ENCODE measurements at places on chromosomes 7 and 10.

- DNase-seq: no peak
These were observed 18.1 kb upstream of the CAMK2G start for GRCh38 chr10:73892310-73893030.

DNA sequence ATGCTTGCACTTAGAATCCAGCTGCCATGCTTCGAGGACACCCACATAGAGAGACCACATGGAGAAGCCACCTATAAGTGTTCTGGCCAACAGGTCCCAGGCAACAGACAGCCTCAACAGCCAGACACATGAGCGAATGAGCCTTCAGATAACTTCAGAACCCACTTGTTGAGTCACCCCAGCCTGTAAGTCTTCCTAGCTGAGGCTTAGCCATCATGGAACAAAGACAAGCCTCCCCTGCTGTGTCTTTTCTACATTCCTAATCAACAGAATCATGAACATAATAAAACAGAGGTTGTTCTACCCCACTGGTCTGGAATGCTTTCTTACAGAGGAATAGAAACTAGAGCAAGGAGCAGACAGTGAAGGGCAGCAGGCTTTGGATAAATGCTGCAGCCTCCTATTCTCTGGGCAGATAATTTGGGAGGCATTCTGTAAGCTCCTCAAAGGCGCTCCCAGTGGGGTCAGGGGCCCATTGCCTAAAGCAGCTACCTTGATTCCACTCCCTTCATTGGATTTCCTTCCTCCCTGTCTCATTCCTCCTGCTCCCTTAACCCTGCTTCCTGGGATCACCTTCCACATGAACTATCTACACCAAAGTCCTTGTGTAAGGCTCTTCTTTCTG is 4.6 kb downstream of the TLL2 start:
- DNase-seq: no peak

- no peak for DNase-seq
These were observed 123.6 kb downstream of the EXOC4 start for GRCh38 chr7:133376514-133376913.

- DNase-seq: no peak
These were observed 132.9 kb downstream of the MBL2 start for GRCh38 chr10:52639652-52640051.

DNA sequence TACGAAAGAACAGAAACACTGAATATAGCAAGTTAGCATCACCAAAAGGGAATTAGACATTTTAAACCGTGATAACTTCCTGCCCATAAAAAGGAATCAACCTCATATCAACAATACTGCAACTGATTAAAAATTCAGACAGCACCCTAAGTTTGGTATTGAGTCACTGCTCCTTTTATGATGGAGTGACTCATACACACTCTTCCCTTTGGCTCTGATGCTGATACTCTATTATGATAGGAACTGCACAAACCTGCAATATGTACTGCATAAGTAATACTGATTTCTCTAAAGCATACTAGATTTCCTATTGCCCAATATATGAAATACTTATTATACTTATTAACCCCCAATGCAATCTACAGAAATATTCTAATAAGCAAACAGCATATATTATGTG is 118.7 kb downstream of the PARD3 start:
- DNase-seq: no peak

DNA sequence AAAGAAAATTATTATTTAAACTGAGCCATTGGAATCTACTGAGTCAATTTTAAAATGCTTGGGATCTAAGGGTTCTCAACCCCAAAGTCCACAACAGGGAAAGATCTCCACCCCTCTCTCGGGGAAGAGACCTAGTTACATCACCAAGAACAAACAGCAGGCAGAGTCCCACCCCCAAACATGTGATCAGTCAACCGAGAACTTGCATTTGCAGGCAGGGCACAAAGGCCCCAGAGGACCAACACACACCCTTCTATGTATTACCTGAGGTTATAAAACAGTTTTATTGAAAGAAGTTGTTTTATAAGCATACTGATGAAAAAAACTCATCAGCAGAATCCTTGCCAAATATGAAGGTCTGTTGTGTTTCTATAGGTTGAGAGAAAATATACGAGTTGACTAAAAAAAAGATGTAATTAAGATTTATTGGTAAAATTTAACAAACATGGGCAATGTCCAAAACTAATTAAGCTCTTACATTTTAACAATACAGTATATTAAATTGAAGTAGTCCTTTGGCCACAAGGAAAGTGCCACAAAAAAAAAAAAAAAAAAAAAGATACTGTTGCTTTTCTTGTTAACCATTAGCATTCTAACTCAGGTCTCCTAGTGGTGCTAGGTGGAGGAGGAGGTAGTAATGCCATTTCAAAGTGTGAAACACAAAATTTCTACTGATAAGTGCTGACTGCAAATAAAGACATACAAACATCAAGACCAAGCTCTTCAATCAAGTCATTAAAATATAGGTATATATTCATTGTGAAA is 975 bp upstream of the USP54 start:
- no peak for DNase-seq

DNA sequence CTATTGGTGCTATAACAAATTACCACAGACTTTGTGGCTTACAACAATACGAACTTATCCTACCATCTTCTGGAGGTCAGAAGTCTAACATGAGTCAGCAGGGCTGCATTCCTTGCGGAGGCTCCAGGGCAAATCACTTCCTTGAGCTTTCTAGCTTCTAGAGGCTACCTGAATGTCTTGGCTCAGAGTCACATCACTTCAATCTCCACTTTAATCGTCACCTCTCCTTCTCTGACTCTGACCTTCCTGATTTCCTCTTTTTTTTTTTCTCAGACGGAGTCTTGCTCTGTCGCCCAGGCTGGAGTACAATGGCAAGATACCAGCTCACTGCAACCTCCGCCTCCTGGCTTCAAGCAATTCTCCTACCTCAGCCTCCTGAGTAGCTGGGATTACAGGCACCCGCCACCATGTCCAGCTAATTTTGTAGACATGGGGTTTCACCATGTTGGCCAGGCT is 44.6 kb upstream of the ANAPC16 start:
- DNase-seq: no peak

DNA sequence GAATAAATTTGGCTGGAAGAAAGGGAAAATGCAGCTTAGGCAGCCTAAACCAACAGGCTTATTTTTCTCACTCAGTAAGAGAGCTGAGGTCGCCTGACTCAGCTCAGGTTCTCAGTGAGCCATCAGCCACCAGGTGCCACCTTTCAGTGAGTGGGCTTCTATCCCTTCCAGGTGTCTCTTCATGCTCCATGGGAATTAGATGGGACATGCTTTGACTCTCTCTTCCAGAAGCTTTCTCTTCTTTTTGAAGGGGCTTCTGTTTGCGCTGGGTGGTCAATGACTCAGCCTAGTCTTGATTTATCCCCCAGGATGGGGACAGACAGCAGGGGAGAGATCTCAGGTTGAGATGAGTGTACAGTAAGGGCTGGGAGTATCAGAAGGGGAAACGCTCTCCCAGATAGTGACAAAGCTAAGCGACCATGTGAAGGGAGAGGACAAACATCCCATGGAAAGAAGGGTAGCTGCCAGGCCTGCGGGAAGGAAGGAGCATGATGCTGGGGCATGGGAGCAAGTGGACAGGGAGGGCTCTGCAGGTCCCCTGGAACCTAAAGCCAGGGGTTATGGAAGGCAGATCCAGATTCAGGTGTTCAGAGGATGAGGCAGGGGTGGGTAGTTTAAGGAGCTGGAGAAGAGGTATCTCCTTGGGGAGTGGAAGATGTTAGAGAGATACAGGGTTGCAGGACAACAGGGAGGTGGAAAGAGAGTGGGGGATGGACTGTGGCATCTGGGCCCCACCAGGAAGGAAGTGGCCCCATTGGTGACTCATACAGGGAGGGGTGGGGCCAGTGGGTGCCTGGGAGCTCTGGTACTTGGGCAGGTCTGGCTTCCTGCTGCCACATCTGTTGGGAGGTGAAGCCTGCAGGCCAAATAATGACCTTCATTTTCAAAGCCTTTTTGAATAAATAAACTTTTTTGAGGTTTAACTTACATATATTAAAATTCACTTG is 32.5 kb downstream of the OGDH start:
- DNase-seq: peak; percentile 72

GRCh38 chr10:72850861-72851260 is 42.7 kb upstream of the OIT3 start:
- no peak for DNase-seq

- no peak for DNase-seq
These were observed 173.5 kb downstream of the SEMA3E start for GRCh38 chr7:83475420-83475819.

DNA sequence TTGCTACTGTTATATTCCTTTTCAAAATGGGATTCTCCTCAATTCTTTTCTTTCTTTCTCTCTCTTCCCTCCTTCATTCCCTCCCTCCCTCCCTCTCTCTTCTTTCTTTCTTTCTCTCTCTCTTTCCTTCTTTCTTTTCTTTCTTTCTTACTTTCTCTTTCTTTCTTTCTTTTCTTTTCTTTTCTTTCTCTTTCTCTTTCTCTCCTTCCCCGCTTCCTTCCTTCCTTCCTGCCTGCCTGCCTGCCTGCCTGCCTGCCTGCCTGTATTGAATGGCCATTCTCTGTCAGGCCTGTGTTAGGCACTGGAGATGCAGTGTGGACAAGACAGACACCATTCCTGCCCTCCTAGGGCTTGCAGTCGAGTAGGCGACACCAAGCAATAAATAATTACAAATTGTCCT is 11.5 kb downstream of the CNNM1 start:
- DNase-seq: no peak

DNA sequence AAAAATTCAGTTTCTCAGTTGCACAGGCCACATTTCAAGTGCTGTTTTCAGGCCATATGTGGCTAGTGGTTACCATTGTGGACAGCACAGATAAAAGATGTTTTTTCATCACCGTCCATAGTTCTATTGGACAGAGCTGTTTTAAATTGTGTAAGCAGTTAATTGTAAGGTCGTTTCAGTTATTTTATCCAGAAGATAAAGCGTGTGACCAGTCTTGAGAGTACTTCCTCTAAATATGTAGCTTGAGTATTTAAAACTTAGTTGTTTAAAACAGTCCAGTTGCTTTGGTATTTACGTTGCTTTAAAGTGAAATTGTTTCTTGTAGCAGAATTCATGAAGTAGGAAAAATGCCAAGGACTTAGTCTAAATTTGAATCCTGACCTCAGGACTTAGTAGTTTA is 66.9 kb downstream of the ZNRF2 start:
- no peak for DNase-seq

GRCh38 chr7:73555411-73555982 is 2.0 kb downstream of the BCL7B start:
- no peak for DNase-seq

GRCh38 chr7:32957326-32958045 is at the start of gene FKBP9:
FKBP9 (plus strand) TSS chr7:32957440; CDS start chr7:32957574, 134 bp downstream.
- DNase-seq: no peak

- DNase-seq: no peak
These were observed 70.0 kb upstream of the SFMBT2 start for GRCh38 chr10:7480742-7481367.

DNA sequence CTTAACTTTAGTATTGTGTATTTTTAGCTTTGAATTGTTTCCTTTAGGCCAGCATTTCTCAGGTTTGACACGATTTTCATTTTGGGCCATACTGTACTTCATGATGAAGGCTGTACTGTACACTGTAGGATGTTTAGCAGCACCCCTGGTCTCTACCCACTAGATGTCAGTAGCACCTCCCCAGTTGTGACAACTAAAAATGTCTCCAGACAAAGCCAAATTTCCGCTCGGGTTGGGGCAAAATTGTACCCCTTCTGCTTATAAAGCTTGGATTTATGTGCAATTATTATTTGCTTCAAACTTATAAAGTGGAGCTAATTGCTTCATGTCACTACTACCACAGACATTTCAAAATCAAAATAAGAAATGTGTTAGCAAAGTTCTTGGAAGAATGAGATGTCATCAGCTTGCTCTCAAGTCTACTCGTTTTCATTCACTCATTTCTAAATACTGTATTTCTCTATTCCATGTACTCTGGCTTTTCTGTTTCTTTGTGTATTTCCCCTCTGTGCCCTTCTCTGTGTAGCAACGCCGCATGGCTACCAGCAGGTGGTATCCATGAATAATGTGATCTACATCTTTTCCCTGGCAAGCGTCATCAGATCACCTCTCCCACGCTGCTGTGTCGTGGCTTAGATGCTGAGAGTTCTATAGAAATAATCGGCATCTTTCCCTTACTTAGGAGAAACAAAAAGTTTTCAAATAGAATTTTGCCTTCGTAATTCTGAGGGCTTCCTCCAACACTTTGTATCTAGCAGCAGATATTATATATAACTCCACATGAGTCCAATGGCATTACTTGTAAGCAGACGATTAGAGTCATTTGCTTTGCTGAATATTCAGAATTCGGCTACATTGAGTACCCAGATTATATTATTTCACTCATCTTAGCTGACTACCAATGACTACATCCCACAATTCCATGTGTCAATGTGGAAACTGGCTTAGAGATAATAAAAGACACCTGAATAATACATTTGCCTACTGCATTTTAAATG is 47.8 kb upstream of the CALCR start:
- no peak for DNase-seq

DNA sequence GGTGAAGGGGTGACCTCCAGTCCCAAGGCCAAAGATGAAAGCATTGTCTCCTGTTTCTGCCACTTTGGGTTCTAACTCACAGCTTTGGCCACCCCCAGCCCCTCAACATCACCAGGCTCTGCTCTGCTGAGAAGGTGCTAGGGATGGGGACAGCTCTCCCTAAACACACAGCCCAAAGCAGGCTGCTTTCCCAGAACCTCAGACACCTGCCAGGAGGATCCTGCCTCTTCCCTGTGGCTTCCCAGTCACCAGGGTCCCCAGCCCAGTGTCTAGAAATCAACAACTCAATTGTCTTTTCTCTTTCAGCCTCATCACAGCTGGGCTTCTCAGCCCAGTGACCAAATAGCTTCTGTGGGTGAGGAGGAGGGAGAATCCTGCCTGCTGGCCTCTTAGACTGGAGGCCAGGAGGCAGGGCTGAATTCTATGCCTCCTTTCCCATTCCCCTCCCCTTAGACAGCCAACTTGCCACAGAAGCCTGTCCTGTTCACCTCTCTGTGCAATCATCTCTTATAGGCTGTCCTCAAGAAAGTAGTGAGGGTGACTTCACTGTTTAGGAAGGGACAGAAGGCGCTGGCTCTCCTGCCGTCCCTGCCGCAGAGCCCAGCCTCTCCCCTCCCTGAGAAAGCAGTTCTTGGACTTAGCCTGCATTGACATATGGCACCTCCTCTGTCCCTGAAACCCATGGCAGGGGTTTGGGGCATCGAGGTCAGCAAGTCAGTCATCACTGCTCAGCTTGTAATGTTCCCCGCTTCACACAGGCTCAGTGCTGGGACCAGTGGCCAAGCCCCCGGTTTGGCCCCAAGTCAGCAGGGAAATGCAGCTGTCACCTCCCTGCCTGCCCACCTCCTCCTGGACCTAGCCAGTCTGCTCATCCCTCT is 3.7 kb downstream of the FGF8 start:
- no peak for DNase-seq

- DNase-seq: peak; percentile 4
These were observed 27.8 kb downstream of the NKX2-3 start for GRCh38 chr10:99560277-99561126.

DNA sequence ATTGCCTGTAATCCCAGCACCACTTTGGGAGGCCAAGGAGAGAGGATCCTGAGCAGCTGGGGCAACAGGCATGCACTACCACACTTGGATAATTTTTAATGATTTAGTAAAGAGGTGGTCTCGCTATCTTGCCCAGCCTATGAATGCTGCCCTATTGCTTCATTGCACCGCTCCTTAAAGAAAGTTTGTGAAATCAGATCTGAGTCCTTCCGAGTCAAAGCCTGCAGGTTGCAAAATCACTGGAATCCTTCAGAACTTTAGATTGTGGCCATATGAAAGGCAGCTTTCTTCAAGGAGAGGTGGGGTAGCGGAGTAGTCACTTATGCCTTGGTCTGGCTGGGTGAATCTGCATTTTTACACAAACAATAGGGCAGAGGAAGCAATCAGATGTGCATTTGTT is 166.3 kb downstream of the ARHGAP12 start:
- no peak for DNase-seq

Measured in activated CD4-positive, alpha-beta T cell treated with anti-CD3 and anti-CD28 coated beads, Interleukin-2, amount 50 U/mL, for 4 hours (primary cell).